ENCODE measurements at places on chromosomes 1 and 21.

DNA sequence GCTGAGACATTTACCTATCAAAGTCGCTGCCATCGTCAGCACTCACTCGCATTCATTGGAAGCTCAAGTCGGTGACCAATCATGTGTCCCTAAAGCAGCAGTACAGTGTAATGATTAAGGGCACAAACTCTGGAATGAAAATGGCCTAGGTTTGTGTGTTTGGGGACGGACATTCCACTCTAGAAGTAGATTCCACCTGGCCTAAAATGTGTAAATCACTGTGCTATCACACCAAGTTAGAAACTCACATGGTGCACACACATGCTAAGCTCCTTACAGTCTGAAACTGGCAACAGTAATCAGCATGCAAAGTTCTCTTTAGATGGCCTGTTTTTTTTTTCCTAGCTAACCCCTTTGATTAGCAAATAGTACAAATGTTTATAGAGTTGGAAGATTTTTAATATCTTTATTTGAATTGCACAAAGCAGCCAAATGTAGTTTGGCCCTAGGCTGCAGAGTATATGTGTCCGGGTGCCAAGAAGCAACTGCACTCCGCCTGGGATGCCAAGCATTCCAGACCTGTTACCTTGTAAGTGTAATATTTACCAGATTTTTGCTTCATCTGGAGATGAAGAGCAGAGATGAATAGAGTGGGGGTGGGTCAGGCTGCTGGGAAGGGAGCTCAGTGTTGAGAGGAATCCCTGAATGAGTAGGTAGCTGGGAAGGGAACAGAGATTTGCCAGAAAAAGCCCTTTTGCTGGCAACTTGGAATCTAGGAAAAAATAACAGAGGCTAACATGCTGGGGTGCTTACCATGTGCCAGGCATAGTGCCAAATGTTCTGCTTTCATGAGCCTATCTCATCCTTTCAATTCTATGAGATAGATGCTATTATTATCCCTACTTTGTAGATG is 35.2 kb downstream of the TGFB2 start:
- peak; percentile 47 for DNase-seq

- DNase-seq = no peak
These were observed 52.2 kb upstream of the KDM4A start for GRCh38 chr1:43597721-43598120.

- DNase-seq = peak; percentile 54
These were observed 2.2 kb upstream of the KCNA3 start for GRCh38 chr1:110676970-110677369.

DNA sequence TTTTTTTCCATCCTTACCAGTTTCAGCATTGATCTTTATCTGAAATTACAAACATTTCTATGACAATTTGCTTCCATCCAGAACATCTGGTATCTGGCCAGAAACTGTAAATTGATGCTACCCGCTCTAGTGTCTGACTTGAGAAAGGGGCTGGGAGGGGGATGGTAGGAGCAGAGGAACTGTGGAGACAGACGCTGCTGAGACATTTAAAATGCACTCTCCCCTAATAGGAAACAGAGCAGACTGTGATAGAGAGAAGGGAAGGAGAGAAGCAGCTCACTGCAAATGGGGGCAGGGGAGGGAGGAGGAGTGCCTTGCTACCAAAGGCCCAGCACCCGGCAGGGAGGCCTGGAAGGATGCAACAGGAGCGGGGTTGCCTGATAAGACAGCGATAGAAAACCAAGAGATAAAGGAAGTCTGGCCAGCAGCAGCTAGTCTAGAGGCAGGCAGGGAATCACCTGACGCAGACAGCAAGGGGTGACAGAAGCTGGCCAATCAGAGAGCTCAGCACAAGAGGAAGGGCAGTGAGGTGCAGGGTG is 195.5 kb upstream of the NFIA start:
- DNase-seq = peak; percentile 25

DNA sequence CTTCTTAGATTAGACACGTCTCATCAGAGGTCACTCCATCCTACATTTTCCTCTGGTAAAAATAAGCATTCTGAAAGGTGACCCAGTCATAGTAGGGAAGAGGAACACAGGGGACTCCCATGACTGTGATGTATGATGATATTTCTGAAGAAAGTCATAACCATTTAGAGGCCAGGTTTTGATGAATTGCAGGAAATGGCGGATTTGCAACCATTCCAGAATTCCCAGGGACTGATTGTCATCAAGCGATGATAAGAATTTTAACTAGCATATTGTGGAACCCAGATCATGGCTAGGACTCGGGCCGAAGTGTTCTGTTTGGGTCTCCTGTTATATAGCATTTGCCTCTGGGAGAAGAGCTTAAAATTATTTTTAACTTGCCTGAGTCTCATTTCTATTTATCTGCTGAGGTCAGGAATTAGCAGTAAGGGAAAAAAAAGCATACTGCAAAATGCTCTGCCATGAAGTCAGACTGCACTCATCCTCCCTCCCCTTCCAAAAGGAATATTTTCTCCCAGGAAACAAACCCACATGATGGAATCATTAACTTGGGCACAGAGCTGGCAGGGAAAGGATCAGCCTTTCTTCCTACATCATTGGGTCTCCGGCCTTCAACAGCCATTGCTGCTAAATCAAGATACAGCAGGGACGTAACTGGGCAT is 286.7 kb downstream of the HLX start:
- DNase-seq = no peak

GRCh38 chr1:201178718-201179117 is 11.9 kb upstream of the IGFN1 start:
- no peak for DNase-seq

DNA sequence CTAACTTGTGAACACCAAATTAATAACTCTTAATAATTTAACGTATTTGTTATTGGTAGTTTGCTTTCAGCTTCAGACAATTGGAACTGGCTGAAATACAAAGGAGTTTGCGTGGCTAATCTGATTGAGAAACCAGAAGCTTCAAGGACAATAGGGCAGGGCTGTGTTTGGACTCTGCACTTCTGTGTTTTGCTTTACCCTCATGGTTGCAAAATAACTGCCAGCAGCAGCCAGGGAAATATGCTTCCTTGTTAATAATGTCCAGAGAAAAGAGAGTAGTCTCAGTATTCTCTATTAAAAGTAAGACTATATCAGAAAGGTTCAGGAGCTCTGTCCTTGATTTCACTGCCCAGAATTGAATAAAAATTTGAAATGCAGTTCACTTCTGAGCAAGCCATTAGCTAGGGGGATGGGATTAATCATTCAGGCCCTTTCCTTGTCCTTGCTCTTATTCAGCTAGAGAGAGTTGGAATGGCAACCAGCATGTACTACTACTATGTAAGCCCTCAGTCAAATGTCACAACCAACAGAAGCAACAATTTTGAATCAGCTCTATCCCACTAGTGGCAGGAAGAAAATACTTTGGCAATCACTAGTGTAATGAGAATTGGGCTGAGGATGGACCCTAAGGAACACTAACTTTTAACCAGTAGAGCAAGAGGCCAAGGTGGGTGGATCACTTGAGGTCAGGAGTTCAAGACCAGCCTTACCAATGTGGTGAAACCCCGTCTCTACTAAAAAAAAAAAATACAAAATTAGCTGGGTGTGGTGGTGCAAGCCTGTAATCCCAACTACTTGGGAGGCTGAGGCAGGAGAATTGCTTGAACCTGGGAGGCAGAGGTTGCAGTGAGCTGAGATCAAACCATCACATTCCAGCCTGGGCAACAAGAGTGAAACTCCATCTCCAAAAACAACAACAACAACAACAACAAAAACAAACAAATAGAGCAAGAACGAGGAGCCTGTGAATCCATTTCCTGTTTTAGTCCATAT is 76.8 kb downstream of the POU2F1 start:
- no peak for DNase-seq

GRCh38 chr1:106072909-106073600 is 983.4 kb upstream of the PRMT6 start:
- DNase-seq = no peak

DNA sequence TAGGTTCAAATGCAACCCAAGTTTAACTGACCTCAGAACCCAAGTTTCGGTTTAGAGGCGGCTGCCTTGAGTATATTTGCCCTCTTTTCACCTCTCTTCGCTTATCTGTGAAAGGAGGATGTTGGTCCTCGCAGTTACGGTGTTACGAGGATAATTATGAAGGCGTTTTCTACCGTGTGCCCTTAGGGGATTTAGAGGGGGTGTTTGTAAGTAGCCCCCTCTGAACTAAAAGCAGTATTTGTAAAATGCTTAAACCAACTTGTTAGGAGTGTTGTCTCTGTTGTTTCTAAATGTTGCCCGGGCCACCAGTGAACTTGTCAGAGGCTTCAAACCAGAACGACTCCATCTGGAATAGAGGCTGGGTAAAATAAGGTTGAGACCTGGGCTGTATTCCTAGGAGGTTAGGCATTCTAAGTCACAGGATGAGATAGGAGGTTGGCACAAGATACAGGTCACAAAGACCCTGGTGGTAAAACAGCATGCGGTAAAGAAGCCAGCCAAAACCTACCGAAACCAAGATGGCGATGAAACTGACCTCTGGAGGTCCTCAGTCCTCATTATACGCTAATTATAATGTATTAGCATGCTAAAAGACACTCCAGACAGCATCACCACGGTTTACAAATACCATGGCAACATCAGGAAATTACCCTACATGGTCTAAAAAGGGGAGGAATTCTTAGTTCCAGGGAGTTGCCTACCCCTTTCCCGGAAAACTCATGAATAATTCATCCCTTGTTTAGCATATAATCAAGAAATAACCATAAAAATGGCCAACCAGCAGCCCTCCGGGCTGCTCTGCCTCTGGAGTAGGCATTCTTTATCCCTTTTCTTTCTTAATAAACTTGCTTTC is 1.0 kb upstream of the PSRC1 start:
- no peak for DNase-seq

DNA sequence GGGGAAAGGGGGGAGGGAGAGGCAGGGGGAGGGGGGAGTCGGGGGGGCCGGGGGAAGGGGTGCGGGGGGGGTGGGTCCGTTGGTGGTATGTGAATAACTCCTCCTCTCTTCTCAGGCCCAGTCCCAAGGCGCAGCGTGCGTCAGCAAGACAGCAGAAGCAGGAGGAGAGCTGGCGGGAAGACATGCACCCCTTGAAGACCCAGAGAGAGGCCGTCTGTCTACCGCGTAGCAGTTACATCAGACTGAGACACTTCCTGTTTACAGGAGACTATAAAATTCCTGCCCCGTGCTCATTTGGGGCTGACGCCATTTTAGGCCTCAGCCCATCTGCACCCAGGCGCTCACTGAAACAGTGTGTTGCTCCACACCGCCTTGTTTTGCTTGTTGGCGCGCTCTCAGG is 55.3 kb downstream of the SETD4 start:
- DNase-seq = peak; percentile 1

- DNase-seq = no peak
These were observed 2.3 kb downstream of the ARTN start for GRCh38 chr1:43935711-43936427.

DNA sequence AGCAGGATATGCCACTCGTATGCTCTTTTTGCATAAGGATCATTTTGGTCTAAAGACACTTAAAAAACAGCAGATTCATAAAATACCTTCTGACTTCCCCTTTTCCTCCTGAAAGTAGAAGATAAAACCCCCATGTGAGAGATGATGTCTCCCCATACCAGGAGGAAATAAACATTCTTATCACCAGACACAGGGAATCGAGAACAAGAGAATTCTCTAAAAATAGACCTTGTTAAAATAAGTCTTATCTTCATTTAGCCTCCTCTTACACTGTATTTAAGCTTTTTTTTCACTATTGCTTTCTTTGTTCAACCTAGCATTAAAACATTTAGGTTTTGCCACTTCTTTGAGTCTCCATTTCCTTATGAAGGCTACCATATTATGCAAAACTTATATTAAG is 709.3 kb downstream of the KCNT2 start:
- no peak for DNase-seq

DNA sequence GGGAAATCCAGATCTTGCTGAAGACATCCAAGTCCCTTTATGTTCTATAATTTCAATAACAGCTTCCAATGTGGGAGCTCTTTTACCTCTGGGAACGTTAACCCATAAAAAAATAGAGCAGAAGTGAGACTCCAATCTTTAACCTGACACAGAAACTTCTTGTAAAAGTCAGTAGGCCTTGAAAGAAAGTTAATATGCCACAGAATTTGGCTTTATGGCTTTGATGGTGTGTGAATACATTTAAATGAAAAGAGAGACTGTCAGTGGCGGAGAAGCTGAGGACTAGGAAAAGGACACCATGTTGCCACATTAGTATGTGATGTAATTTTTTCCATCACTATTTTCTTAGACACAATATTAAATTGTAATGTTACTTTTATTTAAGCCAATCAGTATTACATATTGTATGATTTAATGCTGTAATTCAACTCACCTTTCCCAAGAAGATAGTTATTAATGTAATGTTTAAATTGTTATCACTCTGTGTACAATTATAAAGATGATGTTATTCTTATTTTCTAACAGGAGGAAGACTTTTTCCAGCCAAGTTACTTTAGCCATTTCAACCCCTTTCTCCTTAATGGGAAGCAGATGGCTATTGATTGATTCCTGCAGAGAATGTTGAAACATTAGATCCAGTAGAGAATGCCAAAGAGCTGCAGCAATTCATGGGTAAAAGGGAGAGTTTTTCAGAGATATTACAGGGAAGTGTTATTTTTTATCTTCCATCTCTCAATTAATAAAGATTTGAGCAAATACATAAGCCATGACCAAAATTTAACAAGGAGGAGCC is 17.5 kb upstream of the CLDN8 start:
- DNase-seq = peak; percentile 77

- no peak for DNase-seq
These were observed 51.5 kb downstream of the VANGL2 start for GRCh38 chr1:160451859-160452232.

DNA sequence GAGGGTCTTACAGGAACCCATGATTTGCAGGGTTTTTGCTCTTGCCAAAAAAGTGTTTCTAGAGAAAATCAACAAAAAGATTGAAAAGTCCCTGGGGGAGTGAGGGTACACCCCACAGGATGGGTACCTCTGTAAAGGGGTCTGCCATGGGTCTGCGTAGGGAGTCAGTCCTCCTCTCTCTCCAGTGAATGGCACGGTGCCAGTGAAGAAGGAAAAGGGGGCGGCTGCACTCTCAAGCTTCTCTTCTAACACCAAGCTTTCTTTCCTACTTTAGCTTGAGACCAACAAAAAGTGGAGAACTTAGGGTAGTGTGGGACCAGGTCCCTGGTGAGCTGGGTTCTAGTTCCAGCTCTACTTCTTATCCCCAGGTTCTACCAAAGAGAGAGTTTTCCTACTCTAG is 87.4 kb downstream of the GLUL start:
- DNase-seq = peak; percentile 24

GRCh38 chr1:228765168-228765946 is 30.1 kb downstream of the RHOU start:
- no peak for DNase-seq

DNA sequence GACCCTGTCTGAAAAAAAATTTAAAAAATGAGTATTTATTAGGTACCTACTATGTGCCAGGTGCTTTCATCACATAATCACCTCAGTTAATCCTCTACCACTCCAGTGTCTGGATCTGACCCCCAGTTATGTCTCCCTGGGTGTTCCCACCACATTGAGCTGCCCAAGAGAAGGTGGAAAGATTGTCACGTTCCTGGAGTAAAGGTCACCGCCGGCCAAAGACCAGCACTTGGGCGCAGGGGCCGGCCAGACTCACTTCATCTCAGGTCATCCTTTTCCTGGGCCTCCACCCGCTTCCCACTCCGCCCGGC is 714 bp downstream of the PYCR2 start:
- DNase-seq = no peak

- no peak for DNase-seq
These were observed at the start of gene FAM43B for GRCh38 chr1:20551945-20552727. FAM43B (plus strand) TSS chr1:20552573; CDS start chr1:20552974, 401 bp downstream.

GRCh38 chr1:163933437-163933836 is 611.7 kb downstream of the NUF2 start:
- DNase-seq = no peak

GRCh38 chr1:70140894-70141293 is 64.5 kb downstream of the LRRC40 start:
- DNase-seq = no peak
